ENCODE measurements at places on chromosomes 12 and 14.

DNA sequence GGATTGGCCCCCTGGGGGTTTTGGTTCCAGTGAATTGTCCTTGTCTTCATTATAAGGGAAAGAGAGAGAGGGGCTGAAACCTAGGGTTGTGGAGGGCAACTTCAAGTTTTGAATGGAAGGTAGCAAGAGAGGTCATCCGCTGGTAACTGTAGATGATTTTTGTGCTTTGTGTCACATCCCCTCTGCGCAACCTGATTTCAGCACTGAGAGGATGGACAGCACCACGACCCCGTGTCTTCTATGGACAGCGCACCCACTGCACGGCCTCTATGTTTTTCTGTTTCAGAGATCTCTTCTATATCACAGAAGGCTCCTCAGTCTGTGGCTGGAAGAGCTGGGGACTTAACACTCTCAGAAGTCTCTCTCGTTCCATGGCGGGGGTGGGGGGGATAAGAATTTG, 127.0 kb upstream of the RPH3A start:
- no peak for DNase-seq

DNA sequence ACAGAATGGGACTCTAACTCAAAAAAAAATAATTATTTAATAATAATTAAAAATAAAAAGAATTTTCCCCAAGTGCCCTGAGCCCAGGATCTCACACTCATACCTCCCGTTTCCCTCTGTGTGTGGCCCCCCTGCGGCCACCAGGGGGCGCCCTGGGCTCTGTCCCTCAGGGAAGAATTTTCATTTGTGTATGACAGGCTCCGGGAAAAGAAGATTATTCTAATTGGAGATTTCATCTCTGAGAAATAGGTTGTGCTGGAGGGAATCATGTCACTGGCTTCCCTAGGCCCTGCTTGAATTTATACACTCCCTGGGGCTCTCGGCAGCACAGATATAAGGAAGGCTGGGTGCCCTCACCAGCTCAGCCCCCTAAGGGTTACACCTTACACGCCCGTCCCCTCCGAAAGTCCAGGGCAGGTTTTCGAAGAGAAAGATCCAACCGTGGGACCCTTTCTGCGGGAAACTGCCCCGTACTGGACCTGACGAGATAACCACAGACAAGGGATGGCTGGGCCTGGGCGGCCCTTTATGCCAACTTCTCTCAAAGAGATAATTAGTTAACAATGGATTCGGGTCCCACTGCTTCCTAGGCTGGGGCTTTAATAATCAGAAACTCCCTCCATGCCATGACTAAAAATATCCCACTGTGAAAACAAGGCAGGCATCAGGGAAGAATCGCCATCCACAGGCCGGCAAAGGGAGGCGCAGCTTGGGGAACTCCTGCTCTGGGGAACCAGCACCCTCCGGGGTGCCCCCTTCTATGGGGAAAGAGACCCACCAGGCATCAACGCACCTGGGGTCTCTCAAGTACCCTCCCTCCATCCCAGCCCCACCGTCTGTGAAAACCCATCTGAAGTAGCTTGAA, 80.7 kb downstream of the KDM2B start:
- peak; percentile 83 for DNase-seq

DNA sequence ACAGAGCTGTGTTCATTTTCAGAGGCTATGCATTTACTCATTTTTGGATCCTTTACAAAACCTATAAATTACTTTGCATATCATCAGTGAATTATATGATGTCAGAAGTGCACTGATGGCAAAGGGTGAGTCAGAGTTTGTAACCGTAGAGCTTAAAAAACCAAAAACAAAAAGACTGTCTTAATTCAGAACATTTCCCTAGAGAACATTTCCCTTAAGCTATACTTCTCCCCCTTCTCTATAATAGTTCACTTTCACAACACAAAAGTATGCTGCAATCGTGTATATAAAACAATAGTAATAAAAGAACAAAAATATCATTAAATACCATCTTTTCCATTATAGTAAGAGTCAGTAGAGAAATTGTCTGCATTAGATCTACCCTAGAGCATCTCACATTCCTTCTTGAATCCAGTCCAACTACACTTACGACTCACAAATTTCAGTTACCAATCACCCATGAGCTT, 934.9 kb downstream of the LRFN5 start:
- DNase-seq = no peak

DNA sequence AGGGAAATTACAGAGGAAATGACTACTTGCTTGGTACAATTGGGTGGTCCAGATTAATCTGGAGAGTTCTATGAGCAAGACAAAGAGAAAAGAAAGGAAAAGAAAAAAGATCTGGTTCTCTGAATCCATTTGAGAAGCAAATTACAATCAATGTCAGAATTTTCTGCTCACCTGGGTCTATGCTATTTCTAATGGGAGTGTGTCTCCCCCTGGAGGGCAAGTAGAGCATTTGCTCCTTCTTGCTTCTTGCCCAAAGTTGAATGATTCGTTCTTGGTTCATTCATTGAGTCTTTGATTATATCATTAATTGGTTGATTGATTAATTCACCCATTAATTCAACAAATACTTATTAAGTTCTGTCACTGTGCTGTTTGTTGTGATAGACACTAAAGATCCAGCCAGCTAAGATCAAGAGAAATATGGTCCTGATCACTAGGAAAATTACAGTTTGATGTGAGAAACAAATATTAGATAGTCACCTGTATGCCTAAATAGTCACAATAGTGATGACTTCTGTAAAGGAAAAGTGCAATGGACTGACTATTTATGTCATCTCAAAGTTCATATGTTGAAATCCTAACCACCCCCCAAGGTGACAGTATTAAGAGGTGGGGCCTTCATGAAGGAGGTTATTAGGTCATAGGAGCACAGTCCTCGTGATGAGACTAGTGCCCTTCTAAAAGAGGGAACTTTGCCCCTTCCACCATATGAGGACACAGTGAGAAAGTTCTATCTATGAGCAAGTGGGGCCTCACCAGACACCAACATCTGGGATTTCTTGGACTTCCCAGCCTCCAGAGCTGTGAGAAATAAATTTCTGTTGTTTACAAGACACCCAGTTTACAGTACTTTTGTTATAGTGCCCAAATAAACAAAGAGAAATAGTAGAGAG, 8.0 kb upstream of the ASB8 start:
- DNase-seq = peak; percentile 76

- DNase-seq = no peak
Observed at GRCh38 chr12:30614031-30614430, 81.6 kb downstream of the IPO8 start.

DNA sequence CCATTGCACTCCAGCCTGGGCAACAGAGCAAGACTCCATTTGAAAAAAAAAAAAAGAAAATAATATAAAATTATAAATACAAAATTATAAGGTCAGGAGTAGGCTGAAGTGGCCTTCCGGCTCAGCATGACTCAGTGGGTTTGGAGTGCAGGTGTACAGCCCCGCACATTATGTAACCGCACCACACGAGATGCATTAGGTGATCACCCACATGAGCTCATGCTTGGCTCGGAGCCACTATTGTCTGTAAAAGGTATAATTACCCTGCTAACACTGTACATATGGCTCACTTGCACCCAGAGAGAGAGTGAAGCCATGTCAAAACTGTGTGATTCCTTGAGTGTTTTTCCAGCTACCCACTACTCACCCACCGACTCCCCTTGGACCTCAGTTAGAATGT, 557.0 kb downstream of the SLC6A15 start:
- no peak for DNase-seq

DNA sequence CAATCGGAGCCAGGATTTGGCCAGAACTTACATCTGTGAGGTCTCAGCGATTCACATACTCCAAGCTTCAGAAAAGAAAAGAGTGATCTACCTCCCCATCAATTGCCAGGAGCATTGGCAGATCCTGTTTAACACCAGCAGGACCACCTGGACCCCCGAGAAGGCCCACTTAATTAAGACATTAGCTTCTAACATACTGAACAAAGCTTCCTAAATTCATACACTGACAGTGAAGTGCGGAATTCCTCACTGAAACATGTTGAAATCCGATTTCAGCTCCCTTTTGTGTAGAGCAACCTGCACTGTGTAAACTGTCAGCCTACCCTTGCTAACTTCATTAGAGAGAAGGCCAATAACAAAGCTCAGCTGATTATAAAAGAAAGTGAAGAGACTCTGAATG, 274.0 kb downstream of the NOVA1 start:
- no peak for DNase-seq

DNA sequence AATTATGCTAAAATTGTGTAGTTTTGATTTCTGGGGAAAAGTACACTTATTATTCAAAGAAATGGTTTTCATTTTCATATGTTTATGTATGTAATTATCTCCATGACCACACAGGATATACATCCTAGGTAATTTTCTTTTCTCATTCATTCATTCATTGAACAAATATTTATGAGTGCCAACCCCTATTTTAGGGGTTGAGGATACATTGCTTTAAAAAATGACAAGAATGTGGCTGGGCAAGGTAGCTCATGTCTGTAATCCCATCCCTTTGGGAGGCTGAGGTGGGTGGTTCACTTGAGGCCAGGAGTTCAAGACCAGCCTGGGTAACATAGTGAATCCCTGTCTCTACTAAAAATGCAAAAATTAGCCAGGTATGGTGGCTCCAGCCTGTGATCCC, 40.9 kb downstream of the SGPP1 start:
- no peak for DNase-seq

DNA sequence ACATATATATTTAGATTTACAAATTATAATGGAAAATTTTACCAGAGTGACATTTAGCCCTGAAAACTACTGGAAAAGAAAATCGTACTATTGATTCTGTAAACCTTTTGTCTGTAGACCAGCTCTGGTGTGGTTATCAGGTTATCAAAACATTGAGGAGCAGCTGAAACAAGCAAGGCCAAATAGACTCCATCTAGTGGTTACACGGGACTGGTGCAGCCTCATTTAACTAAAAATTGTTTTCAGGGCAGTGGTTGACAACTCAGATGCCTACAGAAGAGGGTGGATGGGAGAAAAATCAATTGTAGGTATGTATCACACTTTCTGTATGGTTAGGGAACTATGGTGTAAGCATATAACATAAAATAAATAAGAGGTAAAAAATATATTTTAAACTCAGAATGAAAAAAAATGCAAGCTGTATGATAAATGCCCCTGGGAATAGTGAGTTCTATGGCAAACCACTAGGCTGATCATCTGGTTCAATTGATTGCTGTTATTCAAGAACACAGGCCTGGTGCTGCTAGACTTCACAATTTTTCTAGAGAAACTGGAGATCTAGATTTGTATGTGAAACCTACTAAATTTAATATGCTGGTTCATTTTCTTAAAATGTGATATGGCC, 51.2 kb downstream of the ACSS3 start:
- DNase-seq = peak; percentile 70

GRCh38 chr12:122104844-122105243, 26.3 kb downstream of the MLXIP start:
- DNase-seq = no peak

DNA sequence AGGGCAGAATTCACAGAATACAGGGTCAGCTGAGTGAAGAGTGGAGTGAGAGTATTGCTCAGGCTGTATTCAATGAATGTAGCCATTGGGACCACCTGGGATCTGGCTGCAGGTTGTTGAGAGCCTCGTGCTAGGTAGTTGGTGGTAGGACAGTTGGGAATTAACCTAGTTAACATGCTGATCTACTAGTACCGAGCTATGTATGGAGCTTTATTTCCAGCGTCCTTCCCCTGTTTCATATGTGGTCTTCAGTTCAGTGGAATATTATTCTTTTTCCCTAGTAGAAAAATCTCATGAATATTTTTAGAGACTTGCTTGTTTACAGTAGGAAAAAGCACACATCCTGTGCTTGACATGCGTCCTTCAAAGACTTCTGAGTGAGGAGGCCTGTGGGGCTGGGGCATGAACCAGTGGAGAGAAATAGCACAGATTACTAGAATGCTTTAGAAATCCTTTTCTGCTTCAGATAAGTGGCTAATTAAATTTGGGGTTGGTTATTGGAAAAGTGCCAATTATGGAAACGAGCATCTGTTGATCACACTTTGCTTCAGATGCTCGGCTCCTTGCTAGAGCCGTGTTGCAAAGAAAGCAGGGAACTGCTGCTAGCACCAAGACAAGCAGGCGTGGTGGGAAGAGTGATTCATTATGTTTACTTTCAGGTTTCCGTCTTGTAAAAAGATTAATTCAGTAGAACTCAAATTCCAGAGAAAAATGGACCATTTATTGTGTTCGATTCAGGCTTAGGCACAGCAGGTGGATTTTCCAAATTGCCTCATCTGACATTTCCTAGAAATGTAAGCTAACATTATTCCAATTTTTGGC, 53.6 kb downstream of the ARF6 start:
- DNase-seq = peak; percentile 85

DNA sequence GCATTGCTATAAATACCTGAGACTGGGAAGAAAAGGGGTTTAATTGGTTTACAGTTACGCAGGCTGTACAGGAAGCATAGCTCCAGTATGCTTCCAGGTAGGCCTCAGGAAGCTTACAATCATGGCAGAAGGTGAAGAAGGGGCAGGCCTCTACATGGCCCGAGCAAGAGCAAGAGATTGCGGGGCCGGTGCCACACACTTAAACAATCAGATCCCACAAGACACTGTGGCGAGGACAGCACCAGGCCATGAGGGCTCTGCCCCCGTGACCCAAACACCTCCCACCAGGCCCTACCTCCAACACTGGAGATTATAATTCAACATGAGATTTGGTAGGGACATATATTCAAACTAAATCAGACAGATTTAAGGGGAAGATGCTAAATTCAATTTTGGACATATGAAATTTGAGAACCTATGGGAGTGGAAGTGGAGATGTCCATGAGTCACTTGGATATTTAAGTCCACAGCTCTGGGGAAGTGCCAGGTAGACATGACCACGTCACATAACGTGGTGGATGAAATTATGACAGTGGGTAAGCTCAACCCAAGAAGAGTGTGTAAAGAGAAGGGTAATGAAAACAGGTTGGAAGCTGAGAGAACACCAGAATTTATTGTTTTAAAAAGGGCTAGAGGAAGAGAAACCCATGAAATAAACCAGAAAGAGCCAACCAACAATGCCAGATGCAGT, 1.5 kb upstream of the LTA4H start:
- DNase-seq = no peak

DNA sequence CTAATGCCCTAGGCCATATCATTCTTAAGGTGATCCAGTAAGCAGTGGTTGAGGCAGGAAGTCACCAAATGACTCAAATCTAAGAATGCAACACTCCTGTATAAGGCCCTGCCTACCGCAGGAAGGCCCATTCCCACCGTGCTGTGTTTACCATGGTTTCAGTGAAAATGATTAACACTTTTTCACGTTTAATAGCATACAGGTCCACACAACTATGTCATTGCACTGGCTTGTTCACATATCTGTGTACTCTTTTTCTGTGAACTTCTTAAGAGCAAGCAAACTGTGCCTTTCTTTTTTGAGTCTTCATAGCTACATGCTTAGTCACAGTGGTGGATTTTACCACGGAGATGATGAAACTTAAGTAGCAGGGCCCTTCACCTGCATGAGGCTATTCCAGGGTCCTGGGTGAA, 214.9 kb downstream of the CNTN1 start:
- peak; percentile 18 for DNase-seq

Measured in LoVo (cell line).